Spleen (tissue), 13 donors: ENCODE measurements at places on chromosomes 2 and 18. TPM values are rescaled to one million over a fixed set of nuclear protein-coding genes. Genes with fewer than 3 reads are reported as not detected.

TRABD2A gene
- 4.5 TPM for polyA plus RNA-seq

GAL3ST2 gene
- not detected for polyA plus RNA-seq

XDH gene
- polyA plus RNA-seq = not detected

TXNDC2 gene
- polyA plus RNA-seq = 0.03 TPM

C2orf15 gene
- polyA plus RNA-seq = 1.3 TPM
